ENCODE measurements at places on chromosomes 3 and 15. TPM values are rescaled to one million over a fixed set of nuclear protein-coding genes. Genes with fewer than 3 reads are reported as not detected.

GRCh38 chr15:42220216-42220615, 12.1 kb upstream of the VPS39 start:
- DNase-seq = no peak
- H3K27ac ChIP-seq = no peak overlapping the region
- H3K27me3 ChIP-seq = no peaks in the 10 kb centered on the region
- H3K4me3 ChIP-seq = no peak overlapping the region
- peaks cover 56% of the 10 kb centered on the region for H3K36me3 ChIP-seq

- no peaks in the 10 kb centered on the region for H3K36me3 ChIP-seq
- DNase-seq = no peak
- no peak overlapping the region for H3K4me3 ChIP-seq
- peaks cover 14% of the 10 kb centered on the region for H3K4me1 ChIP-seq
- H3K27me3 ChIP-seq = no peaks in the 10 kb centered on the region
- no peak overlapping the region for H3K27ac ChIP-seq
Measured at GRCh38 chr3:195061756-195062655, 209.0 kb downstream of the XXYLT1 start.

DNA sequence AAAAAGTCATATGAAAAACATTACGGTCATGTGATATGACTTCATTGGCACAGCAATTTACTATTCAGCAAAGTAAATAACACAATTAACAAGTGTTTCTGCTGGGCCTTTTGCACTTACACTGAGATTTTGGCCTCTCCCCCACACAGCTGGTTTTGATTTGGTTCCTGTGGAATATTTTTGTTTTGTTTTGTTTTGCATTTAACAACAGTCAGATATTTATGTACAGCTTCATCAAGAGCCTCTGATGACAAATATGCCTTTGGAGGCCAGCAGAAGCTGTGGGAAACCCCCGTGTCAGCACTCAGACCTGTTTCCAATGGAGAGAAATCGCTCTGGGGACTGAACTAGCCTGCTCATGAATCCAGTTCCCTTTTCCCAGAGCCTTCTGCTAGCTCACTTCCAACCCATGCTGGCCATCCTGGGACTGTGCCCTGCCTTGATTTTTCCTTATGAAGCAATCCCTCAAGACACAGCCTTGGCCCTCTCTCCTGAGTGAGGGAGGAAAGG, 161.9 kb downstream of the ATG7 start:
- no peak for DNase-seq
- H3K27ac ChIP-seq = no peak overlapping the region
- no peak overlapping the region for H3K4me3 ChIP-seq
- no peaks in the 10 kb centered on the region for H3K36me3 ChIP-seq

Gene NRROS
- total RNA-seq = 2.7 TPM

- no peaks in the 10 kb centered on the region for H3K36me3 ChIP-seq
- DNase-seq = no peak
- H3K27ac ChIP-seq = no peak overlapping the region
- no peaks in the 10 kb centered on the region for H3K27me3 ChIP-seq
- no peaks in the 10 kb centered on the region for H3K4me1 ChIP-seq
Measured at GRCh38 chr3:122979211-122979610, 48.4 kb downstream of the SEMA5B start.

Gene FXR1
- 88.5 TPM for total RNA-seq

DNA sequence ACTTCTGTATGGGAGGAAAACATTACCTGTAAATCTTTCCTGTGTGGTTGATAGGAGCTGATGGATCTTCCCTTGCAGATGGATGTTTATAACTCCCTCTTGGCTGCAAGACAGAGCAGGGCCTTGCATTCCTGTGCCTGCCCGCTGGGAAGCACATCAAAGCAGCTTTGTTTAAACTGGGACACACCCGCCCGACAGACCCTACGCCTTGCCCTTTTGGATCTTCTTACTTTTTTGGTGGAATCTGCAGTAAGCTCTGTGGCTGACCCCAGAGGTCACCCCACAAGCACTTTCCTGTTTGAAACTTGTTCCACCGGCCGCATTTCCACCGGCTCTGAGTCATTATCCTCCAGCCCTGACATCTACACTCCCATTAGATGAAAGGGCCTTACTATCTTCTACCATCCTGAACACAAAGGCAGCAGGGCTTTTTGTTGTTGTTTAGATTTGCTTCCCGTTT, 244.1 kb upstream of the STT3B start:
- H3K4me1 ChIP-seq = peaks cover 11% of the 10 kb centered on the region
- H3K4me3 ChIP-seq = no peak overlapping the region
- no peaks in the 10 kb centered on the region for H3K27me3 ChIP-seq
- no peak overlapping the region for H3K27ac ChIP-seq
- no peak for DNase-seq
- H3K36me3 ChIP-seq = no peaks in the 10 kb centered on the region

Gene SLC12A1
- total RNA-seq = 2.1 TPM

DNA sequence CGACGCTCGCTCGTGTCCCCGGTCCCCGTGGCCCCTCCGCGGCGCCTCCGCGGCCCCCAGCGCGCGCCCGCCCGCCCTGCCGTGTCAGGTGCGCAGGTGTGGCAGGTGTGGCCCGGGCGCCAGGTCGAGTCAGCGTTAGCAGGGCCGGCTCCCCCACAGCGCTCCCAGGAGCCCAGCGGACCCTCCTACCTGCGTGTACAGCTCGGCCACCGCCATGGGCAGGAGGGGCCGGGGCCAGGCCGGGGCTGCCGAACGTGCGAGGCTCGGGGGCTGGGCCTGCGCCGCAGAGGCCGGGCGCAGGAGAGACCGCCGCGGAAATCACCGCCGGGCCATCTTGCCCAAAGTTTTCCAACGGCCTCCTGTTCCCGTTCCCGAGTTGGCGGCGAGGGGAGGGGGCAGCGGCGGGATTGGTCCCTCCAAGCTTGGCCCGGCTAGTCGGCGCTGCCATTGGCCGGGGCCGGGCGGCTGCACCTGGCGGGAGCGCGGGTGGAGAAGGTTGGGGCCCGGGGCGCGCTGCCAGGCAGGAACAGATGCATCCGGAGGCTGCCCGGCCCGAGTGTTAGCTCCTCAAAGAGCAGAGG, at the start of gene MYO5C:
TSS of gene MYO5C (minus strand) at position 384 of the 581 bp plus-strand sequence. CDS start at position 216, 168 bp downstream.
- no peaks in the 10 kb centered on the region for H3K36me3 ChIP-seq
- H3K4me3 ChIP-seq = peak within 1 kb of the TSS; percentile 85
- no peaks in the 10 kb centered on the region for H3K4me1 ChIP-seq
- DNase-seq = peak; percentile 91

Gene PLOD2
- total RNA-seq = 37.0 TPM

DNA sequence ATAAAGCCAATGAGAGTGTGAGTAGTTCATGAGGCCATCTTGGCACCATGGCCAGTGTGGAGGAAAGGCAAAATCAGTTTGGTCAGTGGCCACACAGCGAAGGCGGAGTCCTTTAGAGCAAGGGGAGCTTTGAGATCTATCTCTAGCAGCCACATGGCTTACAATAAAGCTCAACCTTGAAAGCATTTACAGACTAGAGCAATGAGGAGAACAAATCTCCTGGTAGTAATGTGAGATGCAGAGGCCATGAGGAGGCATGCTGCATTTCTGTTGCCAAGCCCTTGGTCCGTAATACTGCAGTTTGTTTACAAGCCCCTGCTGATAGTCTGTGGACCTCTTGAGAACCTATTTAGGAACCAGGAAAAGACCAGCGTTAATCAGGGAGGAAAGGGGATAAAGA, 381.5 kb upstream of the C2CD4B start:
- no peak for DNase-seq
- no peaks in the 10 kb centered on the region for H3K4me1 ChIP-seq
- no peak overlapping the region for H3K27ac ChIP-seq
- no peaks in the 10 kb centered on the region for H3K27me3 ChIP-seq
- H3K4me3 ChIP-seq = no peak overlapping the region
- no peaks in the 10 kb centered on the region for H3K36me3 ChIP-seq

- no peaks in the 10 kb centered on the region for H3K4me1 ChIP-seq
- H3K27ac ChIP-seq = no peak within 1 kb of the TSS
- DNase-seq = no peak
- no peaks in the 10 kb centered on the region for H3K36me3 ChIP-seq
- no peaks in the 10 kb centered on the region for H3K27me3 ChIP-seq
Measured at GRCh38 chr15:26970712-26971210, at the start of gene GABRG3. GABRG3 (plus strand) TSS chr15:26971181.
